Activated T-helper 1 cell treated with Interleukin-2 at 50 U/mL for 16 hours (primary cell): ENCODE measurements at places on chromosomes 4 and X.
A peak's percentile ranks its signal among the peaks of the same experiment; 100 is the strongest.

DNA sequence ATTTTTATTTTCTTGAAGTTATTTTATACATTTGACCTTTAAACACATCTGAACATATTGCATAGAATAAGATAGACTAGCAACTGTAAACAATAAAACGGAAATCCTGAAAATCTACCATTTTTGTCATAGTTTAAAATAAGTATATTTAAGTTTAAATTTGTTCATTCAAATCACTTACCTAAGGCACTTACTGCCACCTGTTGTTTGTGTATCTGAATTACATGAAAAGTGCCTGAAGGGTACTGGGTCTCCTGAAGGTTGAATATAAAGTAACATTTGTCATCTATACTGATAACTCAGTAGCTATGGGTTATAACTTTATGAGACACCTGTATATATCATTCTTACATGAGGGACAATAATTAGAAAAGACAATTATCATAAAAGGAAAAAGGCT, 38.6 kb downstream of the TRPC5 start:
- DNase-seq, result no peak

- DNase-seq, result no peak
Observed at GRCh38 chrX:11135564-11136185, 24.5 kb downstream of the HCCS start.

- no peak for DNase-seq
Observed at GRCh38 chr4:99008051-99008450, 12.5 kb downstream of the METAP1 start.

- DNase-seq, result no peak
Observed at GRCh38 chr4:17846266-17846665, 35.5 kb downstream of the NCAPG start.

DNA sequence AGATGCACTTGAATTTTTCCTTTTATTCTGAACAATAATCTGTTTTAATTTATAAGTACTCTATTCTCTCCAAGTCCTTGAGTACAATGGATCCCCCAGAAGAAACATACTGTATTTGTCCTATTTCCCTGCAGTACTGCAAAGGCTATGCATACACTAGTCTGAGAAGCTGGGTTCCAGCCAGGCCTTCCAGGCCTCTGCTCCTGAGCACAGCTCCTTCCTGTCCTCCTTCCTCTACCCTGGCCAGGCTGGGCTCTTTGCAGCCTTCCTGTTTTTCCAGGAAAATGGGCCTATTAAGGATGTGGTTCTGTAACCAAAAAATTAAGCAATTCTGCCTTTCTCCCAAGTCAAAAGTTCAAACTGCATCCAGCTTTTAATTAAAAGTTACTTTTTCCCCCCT, 68.0 kb upstream of the STIM2 start:
- DNase-seq, result no peak

DNA sequence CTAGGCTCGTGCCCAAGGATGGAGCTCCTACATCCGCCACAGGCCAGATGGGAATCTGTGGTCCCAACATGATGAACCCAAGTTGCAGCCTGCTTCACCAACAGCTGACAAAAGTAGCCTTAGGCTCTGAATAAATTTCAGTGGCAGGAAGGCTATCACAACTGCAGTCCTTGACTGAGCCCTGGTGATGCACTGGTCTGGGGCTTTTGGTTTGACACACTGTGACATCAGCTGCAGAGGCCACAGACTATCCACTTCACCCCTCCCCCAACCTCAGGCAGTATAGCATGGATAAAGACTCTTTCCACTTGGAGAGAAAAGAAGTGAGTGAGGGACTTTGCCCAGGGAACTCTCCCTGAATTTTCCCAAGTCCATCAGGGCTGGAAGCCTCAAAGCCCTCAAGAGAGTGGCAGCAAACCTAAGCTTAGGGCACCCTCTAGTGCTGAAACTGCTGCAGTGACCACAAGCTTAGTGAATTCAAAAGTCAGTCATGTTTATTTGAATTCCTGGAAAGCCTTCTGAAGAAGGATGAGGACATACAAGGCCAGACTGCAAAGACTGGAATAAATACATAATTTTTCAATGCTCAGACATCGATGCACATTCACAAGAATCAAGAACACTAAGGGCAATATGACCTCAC, 135.0 kb upstream of the TENT5D start:
- no peak for DNase-seq

- DNase-seq, result no peak
Observed at GRCh38 chr4:176013476-176014247, 52.0 kb upstream of the WDR17 start.

- no peak for DNase-seq
Observed at GRCh38 chr4:147548256-147548655, 67.4 kb downstream of the EDNRA start.

DNA sequence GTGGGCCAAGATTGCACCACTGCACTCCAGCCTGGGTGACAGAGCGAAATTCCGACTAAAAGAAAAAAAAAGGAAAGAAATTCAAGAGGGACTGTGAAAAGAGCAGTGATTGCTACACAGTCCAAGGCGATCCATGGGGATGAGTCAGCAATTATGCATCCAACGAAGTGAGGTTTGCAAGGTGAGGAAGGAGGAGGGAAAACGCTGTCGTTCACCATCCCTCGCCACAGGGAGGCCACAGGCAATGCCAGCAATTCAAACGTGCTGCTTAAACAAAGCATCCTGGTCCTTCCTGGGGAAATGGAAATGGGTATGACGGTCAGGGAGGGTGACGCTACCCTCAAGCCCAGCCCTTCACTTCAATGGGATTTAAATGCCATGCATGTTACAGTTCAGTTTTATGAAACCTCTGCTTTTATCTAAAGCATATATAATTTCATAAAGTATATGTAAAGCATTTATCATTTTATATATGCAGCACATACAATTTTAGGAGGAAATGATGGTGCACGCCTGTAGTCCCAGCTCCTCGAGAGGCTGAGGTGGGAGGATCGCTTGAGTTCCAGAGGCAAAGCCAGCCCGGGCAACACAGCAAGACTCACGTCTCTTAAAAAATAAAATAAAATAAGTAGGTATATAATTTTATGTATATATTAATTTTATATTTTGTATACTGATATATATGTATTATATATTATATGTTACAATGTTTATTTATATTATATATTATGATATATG, 108.7 kb downstream of the DHRSX start:
- no peak for DNase-seq

GRCh38 chr4:337932-338758, 531 bp downstream of the ZNF141 start:
- DNase-seq, result peak; percentile 28

- DNase-seq, result no peak
Observed at GRCh38 chr4:2395038-2395437, 23.4 kb downstream of the ZFYVE28 start.

DNA sequence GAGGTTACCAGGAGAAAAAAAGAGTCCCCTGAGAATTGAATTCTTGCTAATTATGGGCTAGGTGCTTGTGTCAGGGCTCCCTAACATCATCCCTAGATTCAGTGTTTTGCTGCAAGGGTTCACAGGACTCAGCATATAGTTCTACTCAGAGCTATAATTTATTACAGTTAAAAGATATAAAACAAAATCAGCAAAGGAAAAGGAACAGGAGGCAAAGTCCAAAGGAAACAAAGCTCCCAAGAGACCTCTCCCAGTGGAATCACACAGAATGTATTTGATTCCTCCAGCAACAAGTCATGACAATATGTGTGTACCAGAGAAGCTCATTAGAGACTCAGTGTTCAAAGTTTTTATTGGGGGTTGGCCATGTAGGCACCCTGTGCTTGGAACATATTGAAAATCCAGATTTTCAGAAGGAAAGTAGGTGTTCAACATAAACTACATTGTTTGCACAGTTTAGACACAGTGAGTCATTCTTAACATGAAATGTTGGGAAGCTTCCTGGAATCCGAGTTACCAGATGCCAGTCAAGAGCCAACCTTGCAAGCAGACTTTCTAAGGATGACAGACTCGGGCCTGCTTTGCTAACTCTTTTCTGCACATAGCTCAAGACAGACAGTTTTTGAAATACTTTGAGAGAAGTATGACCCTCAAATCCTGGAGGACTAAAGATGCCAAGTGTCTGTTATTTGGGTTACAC, 311.3 kb upstream of the EMCN start:
- no peak for DNase-seq

DNA sequence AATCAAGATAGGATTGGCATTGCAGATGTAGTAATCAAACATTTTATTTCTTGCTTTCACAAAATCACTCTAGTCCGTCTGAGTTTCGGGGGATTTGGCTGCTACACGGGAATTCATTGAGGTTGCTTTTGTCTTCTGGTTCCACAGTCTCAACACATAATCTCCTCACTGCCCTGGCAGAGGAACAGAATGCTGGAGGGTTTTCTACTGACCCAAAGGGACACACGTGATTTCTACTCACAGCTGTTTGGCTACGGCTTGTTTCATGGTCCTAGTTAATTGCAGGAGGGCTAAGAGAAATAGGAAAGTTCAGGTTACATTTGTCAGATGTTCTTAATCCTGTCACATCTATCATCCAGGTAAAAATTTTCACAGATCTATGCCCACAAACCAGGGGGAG, 1811.6 kb downstream of the ARAP2 start:
- no peak for DNase-seq
